ENCODE measurements at places on chromosomes 4 and X.
A peak's percentile ranks its signal among the peaks of the same experiment; 100 is the strongest.

DNA sequence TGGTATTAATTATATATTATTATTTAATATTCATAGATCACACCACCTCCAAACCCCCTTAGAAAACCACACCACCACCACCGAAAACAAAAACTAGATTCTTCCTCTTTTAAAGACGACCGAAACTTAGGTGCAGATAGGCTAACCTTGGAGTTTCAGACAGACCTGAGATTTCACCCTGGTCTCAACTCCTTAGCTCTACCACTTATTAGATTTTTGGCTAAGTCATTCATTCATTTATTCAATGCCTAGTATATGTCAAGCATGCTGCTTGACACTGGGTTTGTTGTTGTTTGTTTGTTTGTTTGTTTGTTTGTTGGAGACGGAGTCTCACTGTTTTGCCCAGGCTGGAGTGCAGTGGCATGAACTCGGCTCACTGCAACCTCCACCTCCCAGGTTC, 9.5 kb upstream of the BMP2K start:
- DNase-seq = no peak

DNA sequence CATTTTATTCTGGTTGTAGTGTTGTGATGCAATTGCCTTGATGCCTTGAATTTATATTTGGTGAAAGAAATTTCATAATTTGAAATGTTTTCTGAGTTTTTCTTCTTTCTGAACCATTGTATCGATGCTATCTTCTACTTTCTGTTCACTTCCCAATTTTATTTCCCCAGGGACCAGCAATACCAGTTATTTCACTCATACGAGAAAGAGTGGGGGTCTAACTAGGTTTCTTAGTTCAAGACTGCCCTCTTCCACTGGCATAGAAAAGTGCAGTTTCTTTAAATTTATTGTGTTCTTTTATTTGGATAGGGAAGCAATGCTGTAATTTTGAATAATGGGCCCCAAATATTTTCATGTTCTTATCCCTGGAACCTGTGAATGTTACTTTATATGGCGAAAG, 544.0 kb upstream of the ADGRL3 start:
- no peak for DNase-seq

- DNase-seq = peak; percentile 71
Observed at GRCh38 chrX:93673056-93673868, at the start of gene NAP1L3. NAP1L3 (minus strand) TSS chrX:93673578; CDS start chrX:93673304, 274 bp downstream.

- DNase-seq = no peak
Observed at GRCh38 chr4:3445111-3445820, 3.5 kb downstream of the HGFAC start.

DNA sequence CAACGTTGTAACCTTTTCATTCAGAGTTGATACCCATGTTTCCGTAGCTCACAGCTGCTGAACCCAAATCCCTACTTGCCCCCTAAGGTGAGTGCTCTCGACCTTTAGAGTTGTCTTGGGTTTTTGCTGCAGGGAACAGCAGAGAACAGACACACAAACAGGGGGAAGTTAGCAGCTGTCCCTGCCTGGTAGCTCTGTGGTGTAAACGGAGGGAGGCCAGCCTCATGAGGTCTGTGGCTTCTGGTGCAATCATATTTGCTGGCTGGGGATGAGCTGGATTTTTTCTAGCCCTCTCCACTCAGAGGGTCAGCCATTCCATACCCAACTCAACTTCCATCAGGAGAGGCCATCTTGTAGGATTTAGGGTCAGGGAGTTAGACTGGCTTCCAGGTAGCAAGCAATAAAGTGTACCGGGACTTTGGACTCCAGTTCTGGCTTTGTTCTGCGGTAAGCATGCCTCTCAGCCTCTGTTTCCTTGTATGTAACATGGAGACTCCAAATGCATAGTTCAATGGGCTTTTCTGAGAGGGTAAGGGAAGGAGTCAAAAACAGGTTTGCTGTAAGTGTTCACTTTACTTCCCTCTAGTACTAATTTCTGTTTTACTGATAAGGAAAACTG, 218.9 kb downstream of the MID1IP1 start:
- DNase-seq = no peak

GRCh38 chrX:40154853-40155588, 57.3 kb upstream of the BCOR start:
- no peak for DNase-seq

DNA sequence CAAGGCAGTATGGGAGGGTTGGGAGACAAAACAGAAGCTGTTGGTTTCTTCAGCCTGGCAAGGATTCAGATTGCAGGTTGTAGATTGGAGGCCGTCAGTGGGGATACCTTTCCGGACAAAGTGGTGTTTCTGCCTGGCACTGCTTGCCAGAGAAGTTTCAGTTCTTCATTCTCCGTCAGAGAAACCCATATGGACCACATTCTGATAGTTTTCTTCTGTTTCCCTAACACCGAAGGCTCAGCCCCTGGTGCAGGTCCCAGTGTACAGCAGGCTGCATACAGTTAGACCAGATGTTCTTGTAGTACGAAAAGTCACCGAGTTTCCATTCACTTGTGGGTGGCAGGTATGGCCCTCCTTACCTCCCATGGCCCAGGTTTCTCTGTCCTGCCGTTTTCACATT, 107.3 kb downstream of the PTTG2 start:
- DNase-seq = no peak

- DNase-seq = peak; percentile 10
Observed at GRCh38 chr4:924107-925096, 7.7 kb downstream of the GAK start.

- DNase-seq = no peak
Observed at GRCh38 chrX:16992951-16993350, 46.5 kb downstream of the REPS2 start.

DNA sequence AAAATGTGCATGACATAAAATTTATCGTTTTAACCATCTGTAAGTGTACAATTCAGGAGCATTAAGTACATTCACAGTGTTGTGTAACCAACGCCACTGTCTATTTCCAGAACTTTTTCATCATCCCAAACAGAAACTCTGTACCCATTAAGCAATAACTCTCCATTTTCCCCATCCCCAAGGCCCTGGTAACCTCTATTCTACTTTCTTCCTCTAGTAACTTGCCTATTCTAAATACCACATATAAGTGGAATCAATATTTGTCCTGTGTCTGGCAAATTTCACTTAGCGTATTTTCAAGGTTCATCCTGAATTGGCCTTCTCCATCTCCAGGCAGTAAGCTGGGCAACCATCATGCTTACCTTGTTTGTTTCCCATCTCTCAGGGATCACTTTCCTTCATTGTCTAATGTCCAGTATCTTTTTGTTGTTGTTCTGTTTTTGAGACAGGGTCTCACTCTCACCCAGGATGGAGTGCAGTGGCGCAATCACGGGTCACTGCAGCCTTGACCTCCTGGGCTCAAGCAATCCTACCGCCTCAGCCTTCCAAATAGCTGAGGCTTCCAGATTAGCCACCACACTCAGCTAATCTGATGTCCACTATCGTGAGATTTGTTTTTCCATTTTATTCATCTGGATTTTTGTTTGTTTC, 17.7 kb upstream of the GRIPAP1 start:
- no peak for DNase-seq

DNA sequence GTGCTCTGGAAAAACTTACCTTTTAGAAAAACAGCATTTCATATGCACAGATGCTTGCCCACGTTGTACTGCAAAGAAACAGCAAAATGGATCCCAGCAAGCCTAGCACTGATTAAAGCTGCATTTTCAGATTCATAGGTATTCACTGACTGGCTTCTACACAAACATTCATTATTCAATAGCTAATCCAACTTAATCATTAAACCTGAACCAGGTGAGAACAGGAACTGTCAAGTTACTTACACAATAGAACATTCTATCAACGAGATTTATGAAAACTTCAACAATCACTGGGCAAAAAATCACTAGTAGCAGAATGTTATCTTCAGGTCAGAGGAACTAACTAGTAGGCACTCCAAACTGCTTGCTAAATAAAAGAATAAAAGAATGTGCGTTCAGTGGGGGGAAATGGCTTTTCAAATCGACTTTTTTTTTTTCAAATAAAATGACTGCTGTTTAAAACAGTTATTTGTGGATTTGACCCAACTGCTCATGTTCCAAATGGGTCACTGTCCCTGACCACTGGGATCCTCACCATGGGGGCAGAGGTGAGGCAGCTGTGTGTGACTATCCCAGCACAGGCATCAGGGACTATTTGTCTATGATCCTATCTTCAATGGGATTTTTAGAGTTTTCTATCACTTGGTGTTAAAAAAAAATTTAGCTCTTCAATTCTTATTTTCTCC, 42.3 kb downstream of the STX18 start:
- DNase-seq = no peak

DNA sequence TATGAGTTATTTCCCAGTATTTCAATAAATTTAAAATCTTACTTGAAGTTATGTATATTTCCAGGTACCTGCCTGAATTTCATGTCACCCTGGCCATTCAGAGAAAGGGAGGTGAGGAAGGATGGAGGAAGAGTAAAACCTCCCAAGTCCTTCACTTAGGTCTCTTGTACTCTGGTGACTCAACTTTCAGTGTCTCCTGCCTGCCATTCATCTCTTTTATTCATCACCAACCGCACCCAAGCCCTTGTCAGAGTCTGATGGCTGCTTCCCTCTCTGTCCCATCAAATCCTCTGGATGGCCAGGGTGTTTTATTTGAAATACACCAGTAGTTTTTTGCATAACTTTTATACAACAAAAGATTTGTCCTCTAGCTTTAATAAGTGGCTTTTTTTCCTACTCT, 17.8 kb downstream of the TMPRSS11E start:
- no peak for DNase-seq

DNA sequence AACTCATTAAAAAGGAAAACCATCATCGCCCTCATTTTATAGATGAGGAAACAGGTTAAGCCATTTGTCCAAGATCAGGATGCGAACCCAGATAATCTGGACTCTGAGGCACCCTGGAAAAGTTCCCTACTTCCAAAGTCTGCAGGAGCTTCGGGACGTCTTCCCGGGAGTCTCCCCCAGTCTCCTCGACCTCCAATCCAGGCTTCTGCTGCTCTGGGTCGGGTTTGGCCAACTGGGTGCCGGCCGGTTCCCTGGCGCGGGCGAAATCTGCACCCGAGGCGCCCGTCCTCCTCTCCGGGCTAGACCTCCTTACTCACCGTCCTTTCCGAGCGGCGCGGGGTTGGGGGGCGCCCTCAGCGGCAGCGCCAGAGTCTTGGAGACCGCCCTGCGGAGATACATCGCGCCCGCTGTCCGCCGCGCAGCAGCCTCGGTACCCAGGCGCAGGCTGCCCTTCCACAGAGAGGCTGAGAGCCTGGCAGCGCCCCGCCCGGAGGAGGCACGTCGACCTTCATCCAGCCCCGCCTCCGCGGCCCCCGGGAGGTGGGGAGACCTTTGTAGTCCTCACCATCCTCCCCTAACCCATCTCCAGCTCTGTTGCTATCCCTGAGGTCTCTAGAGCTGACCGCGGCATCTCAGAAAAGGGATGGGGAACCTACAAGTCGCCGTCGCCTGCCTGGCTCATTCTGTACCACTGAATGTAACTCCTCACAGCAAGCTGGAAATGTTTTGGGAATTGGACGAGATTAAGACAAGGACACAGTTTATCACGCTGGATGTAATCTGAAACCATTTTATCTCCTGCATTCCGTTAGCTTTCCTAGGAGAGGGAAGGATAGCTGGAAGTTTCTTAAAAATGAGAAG, at the start of gene MGARP:
MGARP (minus strand) TSS at position 466 of the 861 bp plus-strand sequence; CDS start at position 399, 67 bp downstream.
- no peak for DNase-seq

- DNase-seq = no peak
Observed at GRCh38 chr4:185811509-185812364, at the start of gene SORBS2. SORBS2 (minus strand) TSS chr4:185812194; CDS start chr4:185690571, 121,623 bp downstream.

DNA sequence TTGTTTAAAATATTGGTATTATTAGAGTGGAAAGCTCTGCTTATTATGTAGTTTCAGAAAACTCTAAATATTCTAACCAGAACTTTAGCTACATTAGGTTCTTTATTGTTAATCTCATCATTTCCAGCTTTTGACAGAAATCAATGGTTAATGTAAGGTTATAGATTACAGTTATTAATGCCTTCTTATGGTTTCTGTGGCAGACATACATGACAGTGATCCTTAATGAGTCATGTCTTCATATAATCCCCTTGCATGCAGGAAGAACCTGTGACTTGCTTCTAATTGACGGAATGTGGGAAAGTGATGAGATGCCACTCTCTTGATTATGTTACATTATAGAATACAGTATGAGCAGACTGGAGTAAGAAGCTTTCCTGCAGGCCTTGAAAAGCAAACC, 23.5 kb downstream of the KLHL8 start:
- no peak for DNase-seq

GRCh38 chr4:14143892-14144291, 516.4 kb upstream of the BOD1L1 start:
- no peak for DNase-seq

DNA sequence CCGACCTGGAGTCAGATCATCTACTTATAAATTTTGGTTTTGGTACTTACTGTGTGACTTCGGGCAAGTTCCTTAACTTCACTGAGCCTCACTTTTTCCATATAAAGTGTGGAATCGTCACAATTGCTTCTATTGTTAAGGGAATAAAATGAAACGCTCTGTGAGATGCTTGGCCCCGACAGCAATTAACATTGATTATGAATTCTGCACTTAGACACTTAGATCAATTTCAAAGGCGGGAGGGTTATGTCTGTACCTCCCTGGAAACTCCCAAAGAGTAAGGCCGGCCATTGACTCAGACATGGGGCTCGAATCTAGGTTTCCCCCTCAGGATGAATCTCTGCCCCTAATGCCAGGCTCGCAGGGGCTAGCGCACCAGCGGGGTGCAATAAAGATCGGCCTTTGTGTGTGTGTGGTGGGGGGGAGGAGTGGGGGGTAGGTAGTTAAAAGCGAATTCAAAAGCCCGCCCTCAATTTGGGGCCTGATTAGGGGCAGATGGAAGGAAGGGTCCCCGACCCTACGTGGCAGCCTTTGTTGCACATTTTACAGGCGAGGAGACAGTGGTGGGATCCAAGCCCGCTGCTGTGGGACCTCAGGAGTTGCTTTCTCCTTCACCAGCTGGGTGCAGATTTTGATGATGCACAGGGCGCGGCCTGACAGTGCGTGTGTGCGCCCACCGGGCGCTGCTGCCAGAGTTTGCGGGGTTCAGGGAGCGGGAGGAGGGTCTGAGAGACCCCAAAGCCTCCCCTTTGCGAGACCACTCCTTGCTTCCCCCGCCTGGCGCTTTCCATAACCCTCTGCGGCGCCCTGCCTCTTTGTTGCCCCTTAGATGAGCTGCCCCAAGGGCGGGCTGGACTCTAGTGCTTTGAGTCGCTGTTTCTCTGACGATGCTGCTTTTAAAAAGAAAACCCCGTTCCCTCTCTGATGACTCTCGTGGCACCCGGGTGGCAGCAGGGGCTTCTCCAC, 9.6 kb downstream of the MSX1 start:
- no peak for DNase-seq

- DNase-seq = no peak
Observed at GRCh38 chr4:1244978-1245471, 3.9 kb downstream of the CTBP1 start.

GRCh38 chrX:84044051-84044450, 143.9 kb downstream of the RPS6KA6 start:
- no peak for DNase-seq
